ENCODE measurements at places on chromosomes 1 and 21. TPM values are rescaled to one million over a fixed set of nuclear protein-coding genes. Genes with fewer than 3 reads are reported as not detected.

ODR4 gene
- 18.2 TPM for total RNA-seq

PCNX2 gene
- 27.2 TPM for total RNA-seq

IL19 gene
- total RNA-seq = not detected

DNA sequence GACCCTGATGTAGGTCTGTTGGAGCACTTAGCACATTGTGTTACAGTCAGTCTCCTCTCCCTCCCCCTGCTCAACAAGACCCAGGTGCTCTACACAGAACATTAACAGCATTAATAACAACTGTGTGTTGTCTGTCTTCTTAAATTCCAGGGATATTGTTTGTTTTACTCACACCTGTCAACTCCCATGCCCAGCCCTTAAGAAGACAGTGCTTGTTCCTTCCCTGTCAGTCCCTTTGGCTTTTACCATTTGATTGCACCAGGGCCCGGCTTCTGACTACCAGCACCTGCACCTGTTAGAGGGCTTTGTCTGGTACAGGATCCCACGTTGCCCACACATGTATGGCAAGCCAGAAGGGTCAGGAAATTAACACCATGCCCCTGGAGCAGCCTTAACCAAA lies 11.7 kb downstream of the RIMKLA start:
- DNase-seq = no peak

- no peak for DNase-seq
These were observed 52.2 kb downstream of the FHAD1 start for GRCh38 chr1:15299179-15299578.

DNA sequence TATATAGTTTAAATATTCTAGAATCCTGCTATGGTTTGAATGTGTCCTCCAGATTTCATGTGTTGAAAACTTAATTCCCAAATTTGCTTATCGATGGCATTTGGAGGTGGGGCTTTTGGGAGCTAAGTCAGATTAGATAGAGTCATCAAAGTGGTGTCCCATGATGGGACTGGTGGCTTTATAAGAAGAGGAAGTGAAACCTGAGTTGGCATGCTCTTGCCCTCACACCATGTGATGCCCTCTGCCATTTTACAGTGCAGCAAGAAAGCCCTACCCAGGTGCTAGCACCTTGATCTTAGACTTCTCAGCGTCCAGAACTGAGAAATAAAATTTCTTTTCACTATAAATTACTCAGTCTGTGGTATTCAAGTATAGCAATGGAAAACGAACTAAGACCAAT lies 111.3 kb downstream of the TGFB2 start:
- no peak for DNase-seq

GRCh38 chr1:204826970-204827369 lies 43.7 kb upstream of the NFASC start:
- no peak for DNase-seq

Data from aorta (tissue), 5 donors.